ENCODE measurements at places on chromosomes 5 and 9.

DNA sequence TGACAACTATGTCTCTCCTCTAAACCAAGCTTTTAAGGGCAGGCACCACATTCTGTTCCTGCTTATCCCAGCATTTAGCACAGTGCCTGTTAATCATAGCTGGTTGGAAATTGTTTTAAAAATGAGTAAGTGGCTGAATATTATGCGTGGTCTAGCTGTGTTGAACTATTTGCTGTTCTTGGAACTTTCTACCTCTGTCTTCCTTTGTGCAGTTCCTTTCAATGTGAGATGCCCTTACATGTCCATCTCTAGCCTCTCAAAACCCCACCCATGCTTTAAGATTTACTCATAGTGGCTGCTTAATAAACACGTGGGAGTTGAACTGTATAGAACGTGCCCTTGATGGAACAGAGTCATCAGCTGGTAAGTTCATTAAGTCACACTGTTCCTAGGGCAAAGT, 34.5 kb downstream of the C9orf57 start:
- DNase-seq: no peak

GRCh38 chr5:149550268-149550583, 1.0 kb downstream of the CSNK1A1 start:
- DNase-seq: no peak

GRCh38 chr5:168661593-168662485, 82.7 kb upstream of the PANK3 start:
- DNase-seq: no peak

DNA sequence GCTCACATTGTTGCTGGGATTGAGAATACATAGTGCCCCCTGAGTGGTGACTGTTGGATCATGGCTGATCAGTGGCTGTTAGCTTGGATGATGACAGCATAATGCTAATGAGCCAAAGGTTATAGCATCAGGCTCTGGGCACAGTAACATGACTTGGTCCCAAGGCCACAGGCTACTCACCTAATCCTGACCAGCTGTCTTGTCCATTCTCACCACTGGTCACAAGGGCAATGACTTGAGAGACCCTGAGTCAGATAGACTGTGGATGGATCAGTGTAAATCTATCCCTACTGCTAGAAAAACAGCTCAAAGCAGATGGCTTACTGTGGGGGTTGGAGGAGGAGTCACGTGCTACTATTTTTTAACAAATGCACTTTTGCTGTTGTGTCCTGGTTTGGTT, 74.7 kb downstream of the AOPEP start:
- no peak for DNase-seq

DNA sequence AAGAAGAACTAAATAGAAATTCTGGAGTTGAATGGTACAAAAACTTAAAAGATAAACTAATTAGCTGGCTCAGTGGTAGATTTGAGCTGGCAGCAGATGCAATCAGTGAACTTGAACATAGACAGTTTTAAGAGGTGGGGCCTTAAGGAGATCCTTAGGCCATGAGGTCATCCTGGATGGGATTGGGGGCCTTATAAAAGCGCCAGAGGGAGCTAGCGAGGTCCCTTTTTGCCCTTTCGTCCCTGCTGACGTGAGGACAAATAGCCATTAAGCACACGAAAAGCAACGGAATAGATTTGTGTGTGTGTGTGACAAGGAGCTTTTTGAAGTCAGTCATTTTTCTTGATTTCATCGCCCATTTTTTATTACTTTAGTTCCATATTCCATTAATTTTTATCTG, 83.3 kb downstream of the ZNF354C start:
- no peak for DNase-seq

- no peak for DNase-seq
Observed at GRCh38 chr5:126359884-126360283, 63.3 kb upstream of the GRAMD2B start.

GRCh38 chr5:132011622-132012343, at the start of gene ACSL6:
ACSL6 (minus strand) TSS chr5:132011658; CDS start chr5:132011553, 105 bp downstream.
- DNase-seq: peak; percentile 45

DNA sequence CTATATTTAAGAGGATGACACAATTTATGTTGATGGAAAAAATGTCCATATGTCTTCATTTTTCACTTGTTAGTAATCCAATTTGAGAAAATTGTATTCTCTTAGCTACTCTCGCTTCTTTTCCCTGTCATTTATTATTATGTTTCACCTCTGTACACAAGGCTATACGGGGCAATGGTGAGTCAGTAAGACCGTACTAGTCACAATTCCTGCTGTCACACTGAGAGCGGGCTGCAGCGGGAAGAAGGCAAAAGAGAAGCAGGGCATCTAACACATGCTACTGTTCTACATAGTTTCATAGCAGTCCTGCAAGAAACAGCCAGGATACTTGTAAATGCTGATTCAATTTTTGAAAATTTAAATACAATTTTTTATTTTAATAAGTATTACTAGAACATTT, 23.3 kb upstream of the PRDM9 start:
- DNase-seq: no peak

GRCh38 chr9:128550770-128551656, 1.4 kb upstream of the SPTAN1 start:
- no peak for DNase-seq

GRCh38 chr9:93496285-93496684, 42.9 kb upstream of the FAM120AOS start:
- DNase-seq: no peak

DNA sequence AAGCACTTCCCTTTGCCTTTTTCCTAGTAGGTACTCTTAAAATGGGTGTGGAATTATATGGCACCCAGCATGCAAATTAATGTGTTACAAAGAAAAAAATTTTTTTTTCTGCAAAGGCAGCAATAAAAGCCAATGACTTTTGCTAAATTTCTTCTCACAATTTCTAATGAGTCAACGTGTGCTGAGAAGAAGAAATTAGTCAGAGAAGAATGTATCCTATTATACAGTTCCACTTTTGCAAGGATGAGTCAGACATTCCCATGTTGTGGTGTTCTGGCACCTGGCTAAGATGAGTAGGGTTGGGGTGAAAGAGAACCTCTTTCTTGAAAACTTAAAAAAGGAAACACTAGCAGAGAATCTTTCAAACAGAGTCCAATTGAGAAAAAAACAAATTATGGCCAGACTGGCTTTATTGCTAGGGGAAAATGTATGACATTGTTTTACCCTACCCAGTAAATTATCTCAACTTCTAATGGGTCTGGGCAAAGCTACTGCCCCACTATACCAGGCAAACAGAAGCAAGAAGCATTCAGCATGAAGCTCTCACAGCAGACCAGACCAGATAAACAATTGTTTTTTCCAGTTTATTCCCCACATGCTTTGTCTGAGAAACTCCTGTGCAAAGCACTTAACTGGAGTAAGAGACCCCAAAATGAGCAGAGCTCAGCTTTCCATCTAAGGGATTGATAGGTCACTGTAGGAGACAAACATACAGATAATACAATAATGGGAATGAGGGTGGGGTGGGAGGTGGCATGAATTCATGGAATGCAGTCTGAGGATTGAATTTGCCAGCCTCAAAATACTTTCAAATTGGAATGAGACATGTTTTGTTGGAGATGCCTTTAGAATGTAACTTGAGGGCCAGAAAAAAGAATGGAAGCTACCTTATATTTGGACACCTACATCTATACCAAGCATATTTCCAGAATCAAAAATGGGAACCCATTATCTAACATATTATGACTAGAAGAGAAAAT, 220.8 kb upstream of the RFX3 start:
- no peak for DNase-seq

DNA sequence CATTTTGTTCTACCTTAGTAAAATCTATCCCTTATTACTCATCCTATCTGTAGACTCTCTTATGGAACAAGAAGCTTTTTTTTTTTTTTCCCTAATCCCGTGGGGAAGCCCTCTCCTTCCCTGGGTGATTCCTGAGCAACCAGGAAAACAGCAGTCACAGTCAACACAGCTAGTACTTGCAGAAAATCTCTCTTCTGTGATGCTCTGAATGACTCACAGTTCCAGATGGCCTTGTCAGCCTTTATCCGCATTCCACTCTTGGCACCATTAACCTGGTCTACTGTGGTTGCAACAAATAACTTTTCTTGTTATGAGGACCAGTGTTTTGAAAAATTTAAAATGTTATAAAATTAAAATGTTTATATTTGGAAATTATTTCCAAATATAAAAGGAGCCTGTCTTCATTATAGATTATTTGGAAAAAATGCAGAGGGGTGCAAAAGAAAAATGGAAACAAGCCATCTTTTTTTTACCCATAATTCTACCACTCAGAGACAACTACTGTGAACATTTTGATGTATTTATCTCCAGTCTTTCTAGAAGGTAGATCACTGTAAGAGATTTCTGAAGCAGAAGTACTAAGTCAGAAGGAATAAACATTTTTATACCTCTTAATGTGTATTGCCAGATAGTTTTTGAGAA, 486.7 kb downstream of the RAB3C start:
- no peak for DNase-seq

DNA sequence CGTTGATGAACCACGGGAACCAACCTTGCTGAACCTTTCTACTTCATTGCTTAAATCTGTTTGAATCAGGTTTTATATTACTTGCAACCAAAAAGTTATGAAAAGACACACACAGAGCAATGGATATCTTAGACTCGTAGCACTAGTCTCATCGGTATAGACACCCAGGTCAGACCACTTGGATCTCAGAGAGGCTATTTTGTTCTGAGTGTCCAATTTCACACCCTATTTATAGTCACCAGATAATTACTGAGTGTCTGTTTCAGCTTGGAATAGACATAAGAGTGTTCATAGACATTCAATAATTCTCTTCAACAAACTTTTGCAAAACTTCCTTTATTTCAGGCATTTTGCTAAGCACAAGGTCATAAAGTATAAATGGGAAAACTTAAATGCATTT, 145.4 kb upstream of the EGFLAM start:
- no peak for DNase-seq

DNA sequence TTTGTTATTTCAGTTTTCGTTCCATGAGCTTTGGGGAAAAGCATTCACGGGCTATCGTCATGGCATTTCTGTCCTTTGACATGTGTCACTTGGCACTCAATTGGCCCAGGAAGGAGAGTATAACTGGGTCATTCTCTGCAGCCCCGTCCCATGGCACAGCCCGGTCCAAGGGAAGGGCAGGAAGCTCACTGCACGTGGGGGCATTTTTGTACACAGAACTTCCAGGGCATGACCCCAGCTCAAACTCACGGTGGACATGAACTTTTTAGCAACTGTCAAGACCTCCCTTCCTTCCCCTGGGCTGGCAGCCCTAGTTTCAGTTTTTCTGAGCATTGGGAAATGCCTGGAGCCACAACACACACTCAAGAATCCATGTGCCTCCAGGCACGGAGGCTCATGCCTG, 161.6 kb upstream of the PANK3 start:
- DNase-seq: no peak

DNA sequence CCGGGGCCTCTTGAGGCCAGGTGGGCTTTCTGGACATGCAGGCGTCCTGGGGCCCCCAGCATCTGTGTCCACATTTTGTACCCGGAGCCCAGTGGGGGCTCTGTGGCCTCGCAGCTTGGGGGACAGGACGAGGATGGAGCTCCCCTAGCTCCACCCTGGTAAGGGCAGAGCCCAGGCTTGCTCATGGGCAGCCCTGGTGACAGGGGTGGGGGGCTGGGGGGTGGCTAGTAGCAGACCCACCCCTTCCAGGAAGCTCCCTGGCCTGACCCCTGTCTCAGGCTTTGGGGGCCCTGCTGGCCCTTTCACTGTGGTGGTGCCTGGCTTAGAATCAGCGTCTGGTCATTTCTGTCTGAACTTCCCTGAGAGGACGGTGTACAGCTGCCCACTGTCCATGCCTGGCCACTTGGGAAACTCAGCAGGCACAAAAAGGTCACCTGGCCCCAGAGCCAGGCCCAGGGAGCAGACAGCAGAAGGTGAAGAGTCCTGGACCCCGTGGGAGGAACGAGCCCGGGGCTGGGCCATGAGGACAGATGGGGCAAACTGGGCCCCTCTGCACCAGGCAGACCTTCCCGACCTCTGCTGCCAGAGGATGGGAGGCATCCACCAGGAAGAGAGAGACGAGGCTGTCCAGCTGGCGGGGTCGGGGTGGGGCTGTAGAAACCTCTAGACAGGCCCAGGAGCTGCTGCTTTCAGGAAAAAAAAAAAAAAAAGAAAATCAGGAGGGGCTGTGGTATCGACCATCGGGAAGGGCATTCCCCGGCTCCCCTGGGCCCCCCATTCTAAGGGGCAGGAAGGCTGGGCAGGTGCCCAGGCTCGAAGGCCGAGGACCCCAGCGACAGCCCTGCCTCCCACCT, 52.8 kb downstream of the EXD3 start:
- DNase-seq: no peak

DNA sequence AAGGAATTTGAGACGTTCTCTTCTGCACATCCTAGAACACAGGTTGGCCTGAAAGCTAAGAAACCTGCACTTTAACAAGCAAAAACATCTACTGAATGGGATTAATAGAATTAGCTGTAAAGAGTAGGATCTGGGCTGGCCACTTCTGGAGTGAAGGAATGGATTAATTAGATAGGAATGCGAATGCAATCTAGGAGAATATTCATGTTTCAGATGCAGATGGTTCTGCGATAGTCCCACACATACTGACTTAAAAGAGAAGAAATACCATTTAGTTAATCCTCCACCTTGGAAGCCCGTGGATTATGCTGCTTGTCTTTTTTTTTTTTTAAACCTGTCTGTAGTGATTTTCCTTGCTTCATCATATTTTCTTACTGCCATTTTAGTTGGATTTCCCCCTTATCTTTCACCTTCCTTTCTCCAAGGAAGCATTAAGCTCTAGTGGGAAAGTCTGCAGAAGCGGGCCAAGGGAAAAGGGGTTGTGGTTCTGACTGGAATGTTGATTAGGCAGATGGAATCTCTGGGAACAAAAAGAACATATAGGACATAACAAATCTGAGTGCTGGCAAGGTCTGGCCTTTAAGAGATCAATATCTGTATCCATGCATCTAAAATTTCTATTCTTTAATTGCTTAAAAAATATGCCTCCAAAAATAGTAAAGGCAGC, 152.4 kb downstream of the ALDH1A1 start:
- no peak for DNase-seq

- DNase-seq: peak; percentile 63
Observed at GRCh38 chr9:134778841-134779411, 101.7 kb upstream of the FCN2 start.

- DNase-seq: no peak
Observed at GRCh38 chr9:115673599-115673998, 480.0 kb upstream of the PAPPA start.

GRCh38 chr5:73528248-73528647, 30.0 kb downstream of the BTF3 start:
- DNase-seq: no peak

GRCh38 chr9:4992872-4993271, 7.8 kb downstream of the JAK2 start:
- no peak for DNase-seq

GRCh38 chr5:121638126-121638525, 213.6 kb upstream of the FTMT start:
- no peak for DNase-seq

- no peak for DNase-seq
Observed at GRCh38 chr9:96305171-96305570, 3.2 kb upstream of the HSD17B3 start.

- DNase-seq: peak; percentile 55
Observed at GRCh38 chr9:131610231-131610761, 65.0 kb downstream of the PRRT1B start.

GRCh38 chr5:82820188-82820587, 257.0 kb downstream of the TMEM167A start:
- DNase-seq: no peak

- DNase-seq: peak; percentile 24
Observed at GRCh38 chr5:154313360-154314017, 123.0 kb downstream of the GALNT10 start.

Data from D721Med (cell line).